GM18507 (cell line): ENCODE measurements at places on chromosomes 5 and 9.

DNA sequence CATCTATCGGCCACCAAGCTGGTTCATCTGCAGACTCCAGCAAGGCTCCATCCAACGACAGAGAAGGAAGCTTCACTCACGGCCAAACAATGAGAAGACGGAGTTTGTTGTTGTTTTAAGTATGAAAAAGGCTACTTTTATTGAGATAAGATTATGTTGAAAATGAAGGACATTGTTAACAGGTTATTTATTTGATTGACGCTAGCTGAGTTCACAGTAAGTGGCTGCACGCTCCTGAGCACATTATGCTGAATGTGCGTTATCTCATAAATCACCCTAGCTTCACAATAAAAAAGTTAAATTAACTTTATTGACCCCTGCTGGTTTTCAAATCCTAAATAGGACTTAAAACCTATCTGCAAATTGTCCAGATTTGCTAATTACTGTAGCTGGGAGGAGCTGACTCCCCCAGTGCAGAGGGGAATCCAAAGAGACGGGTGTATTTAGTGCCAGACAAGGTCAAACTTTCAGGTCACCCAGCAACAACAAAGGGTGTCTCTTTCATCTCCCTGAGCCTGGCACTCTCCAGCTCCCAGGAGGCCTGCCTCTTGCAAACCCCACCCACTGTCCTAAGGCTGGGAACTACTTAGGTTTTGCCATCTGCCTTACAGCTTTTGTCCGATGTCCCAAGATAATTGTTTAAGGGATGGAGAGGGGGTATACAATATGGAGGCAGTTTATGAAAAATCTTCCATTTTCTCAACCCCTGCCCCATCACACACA, 129.2 kb downstream of the ZDHHC21 start:
- DNase-seq = no peak

DNA sequence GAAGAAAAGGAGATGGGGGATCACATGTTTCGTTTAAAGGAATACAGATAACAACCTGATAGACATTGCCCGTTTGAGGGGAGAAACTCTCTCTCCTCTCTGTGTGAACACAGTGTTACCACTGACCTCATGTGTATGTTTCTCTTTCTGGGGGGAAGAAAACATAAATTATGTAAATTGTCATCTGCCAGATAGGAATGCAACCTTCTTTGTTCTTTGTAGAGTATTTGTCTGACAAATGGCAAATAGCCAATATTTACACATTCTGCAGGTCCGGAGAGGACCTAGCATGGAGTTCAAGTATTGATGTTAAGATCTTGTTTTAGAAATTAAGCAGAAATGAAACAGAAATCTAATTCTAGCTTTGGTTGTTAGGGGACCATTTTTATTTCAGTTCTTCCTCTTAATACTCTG, 276.3 kb downstream of the SAXO1 start:
- no peak for DNase-seq

- DNase-seq = no peak
Observed at GRCh38 chr5:43336159-43336558, 22.9 kb upstream of the HMGCS1 start.

DNA sequence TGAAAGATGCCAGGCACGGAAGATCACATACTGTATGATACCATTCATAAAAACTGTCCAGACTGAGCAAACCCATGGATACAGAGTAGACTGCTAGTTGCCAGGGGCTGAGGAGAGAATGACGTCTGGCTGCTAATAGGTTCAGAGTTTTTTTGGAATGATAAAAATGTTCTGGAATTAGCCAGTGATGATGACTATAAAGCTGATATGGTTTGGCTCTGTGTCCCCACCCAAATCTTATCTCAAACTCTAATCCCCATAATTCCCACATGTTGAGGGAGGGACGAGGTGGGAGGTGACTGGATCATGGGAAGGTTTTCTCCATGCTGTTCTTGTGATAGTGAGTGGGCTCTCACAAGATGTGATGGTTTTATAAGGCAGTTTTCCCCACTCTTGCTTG, 37.4 kb downstream of the CAMSAP1 start:
- no peak for DNase-seq

DNA sequence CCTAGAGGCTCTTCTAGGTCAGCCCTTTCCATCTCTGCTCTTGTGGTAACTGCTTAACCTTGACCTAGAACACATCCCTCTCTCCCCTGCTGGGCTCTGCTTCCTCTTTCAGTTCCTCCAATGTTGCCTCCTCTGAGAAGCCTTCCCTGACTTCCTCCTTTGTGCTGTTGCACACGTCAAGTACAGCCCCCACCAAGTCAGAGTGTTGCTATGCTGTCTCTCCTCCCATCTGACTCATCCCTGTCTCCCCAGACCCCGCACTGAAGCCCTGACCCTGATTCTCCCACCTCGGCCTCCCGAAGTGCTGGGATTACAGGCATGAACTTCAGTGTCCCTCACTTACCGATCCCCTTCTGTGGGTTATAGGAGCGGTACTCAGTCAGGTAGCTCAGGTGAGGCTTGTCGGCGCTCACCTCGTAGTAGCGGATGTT, 10.4 kb upstream of the TRIM14 start:
- peak; percentile 52 for DNase-seq

DNA sequence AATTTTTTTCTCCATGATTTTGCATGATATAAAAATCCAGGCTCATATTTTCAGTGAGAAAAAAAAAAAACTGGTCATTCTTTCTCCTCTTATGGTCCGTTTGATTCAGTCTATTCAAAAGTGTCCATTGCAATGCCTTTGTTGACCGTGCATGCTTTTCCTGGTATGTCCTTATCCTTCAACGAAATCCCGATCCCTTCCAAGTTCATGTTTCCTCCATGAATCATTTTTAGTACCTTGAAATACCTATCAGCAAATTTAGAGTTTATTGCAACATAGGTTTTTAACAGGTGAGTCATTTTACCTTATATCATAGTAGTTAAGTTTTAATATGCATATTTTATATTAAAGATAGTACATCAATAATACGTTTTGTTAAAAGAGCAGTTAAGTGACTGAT, 773.8 kb upstream of the CHD1 start:
- no peak for DNase-seq

GRCh38 chr9:91426123-91426745, 2.6 kb upstream of the NFIL3 start:
- DNase-seq = peak; percentile 38

DNA sequence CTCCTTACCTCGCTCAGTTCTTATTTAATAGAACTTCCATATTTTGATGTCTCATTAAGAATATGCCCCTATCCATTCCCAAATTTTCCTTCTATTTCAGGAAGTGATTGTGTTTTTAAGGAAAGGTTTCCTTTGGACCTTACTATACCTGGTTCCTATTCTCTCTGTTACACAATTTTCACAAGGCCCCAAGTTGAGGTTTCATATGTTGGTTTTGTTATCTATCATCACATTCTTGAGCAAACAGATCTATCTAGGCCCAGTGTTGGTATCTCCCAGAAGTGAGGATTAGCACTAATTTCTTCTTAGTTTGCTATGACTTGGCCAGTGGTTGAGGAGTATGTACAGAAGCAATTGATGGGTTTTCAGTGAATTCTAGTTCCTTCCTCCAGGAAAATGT, 41.5 kb downstream of the ALG2 start:
- no peak for DNase-seq
